Right renal pelvis (tissue), 4 donors: ENCODE measurements at places on chromosomes 7 and 10. TPM values are rescaled to one million over a fixed set of nuclear protein-coding genes. Genes with fewer than 3 reads are reported as not detected.

GPR146 gene
- 3.5 TPM for polyA plus RNA-seq

GSDME gene
- polyA plus RNA-seq = 14.6 TPM

GIMAP7 gene
- polyA plus RNA-seq = 17.9 TPM

TUBGCP2 gene
- 64.0 TPM for polyA plus RNA-seq

PNLIPRP2 gene
- not detected for polyA plus RNA-seq

TMEM184A gene
- polyA plus RNA-seq = 9.1 TPM

PLCE1 gene
- 34.6 TPM for polyA plus RNA-seq

WDFY4 gene
- polyA plus RNA-seq = 1.3 TPM

NKX2-3 gene
- polyA plus RNA-seq = not detected

UBE2D1 gene
- polyA plus RNA-seq = 35.7 TPM

KLLN gene
- 1.7 TPM for polyA plus RNA-seq

MCU gene
- polyA plus RNA-seq = 45.0 TPM

GRCh38 chr10:133239990-133240389 lies 2.3 kb downstream of the VENTX start:
- no peak for DNase-seq

- no peak for DNase-seq
These were observed 25.0 kb downstream of the IFIT3 start for GRCh38 chr10:89352802-89353201.

DNA sequence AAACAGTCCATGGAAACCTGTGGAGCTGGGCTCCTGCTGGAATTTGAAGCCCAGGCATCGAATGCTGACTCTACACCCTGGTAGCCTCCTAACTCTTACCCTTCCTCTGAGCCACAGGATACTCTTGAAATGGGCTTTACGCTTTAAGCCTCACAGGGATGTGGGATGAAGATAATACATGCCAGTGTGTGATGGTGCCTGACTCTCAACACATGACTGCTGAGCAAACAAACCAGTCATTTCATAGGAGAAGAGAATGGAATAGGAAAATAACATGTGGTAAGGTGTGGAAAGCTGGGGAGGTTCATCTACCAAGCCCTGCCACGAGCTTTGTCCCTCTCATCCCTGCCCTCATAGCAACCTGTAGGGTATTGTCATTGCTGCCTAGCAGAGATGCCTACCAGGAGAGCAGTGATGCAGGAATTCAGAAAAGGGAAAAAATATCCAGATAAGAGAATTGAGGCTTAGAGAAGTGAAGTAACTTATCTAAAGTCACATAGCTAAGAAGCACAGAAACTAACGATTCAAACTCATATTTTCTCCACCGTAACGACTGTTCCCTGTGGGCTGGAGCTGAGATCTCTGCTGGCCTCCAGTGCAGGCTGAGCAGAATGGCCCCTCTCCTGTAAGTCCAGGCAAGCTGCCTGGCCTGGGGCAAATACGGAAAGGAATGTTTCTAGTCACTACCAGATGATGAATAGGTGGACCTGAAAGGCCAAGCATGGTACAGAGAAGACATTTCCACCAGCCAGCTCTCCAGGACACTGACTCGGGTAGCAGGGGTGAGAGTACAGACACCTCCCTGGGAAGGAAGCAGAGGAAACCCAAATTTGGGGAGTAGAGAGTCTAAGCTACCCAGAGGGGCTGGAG lies 90.2 kb upstream of the DUSP5 start:
- no peak for DNase-seq

DNA sequence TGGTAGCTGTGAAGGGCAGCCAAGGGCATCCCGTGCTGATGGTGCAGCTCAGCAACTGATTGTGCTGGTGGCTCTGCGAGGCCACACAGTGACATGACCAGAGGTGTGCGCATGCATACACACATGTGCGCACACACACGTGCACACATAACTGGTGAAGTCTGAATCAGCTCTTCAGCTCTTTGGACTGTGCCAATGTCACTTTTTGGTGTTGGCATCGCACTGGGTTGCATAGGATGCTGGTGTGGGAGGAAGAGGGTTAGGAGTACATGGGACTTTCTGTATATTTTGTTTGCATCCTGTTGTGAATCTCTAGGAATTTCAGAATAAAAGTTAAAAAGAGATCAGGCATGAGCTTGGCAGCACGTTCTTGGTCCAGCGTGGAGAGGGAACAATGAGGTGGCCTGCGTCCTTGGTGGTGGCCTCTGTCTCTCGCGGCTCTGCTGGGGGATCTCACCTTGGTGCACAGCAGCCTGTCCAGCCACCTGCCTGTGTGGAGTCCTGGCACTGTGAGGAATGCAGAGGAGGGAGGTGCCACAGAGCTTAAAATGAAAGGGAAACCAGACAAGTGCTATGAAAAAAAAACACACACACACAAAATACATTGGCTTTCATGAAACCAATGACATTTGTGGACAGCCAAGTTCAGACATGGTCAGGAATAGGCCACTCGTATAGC lies 124.0 kb downstream of the TRRAP start:
- DNase-seq = no peak

DNA sequence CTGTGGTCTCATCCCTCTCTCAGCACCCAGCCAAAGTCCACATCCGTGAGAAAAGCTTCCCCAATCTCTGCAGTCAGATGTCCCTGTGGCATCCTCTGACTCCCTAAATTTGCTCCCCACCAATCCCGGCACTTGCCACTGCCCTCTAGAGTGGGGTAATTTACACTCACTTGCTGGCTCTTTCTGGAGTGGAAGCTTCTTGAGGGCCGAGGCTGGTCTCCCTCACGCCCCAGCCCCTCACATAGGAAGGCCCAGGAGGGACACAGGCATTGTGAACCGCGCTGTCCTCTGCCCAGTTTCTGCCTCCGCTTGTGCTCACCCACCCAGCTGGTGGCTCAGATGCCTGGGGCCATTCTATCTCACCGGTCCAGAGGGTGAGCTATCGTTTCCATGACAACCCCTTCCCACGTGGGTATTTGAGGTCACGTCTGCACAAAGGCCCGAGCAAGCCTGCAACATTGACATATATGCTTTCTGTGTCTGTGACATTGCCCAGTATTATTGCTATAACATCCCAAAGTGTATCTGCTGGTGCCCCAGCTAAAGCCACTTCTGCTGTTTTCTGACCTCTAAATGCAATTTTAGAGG lies 97.3 kb upstream of the CTBP2 start:
- DNase-seq = no peak

GRCh38 chr7:16993543-16993942 lies 111.8 kb upstream of the AGR3 start:
- no peak for DNase-seq

GRCh38 chr7:48094861-48095293 lies 5.8 kb downstream of the UPP1 start:
- no peak for DNase-seq

GRCh38 chr10:29533696-29534285 lies 101.0 kb downstream of the SVIL start:
- no peak for DNase-seq

DNA sequence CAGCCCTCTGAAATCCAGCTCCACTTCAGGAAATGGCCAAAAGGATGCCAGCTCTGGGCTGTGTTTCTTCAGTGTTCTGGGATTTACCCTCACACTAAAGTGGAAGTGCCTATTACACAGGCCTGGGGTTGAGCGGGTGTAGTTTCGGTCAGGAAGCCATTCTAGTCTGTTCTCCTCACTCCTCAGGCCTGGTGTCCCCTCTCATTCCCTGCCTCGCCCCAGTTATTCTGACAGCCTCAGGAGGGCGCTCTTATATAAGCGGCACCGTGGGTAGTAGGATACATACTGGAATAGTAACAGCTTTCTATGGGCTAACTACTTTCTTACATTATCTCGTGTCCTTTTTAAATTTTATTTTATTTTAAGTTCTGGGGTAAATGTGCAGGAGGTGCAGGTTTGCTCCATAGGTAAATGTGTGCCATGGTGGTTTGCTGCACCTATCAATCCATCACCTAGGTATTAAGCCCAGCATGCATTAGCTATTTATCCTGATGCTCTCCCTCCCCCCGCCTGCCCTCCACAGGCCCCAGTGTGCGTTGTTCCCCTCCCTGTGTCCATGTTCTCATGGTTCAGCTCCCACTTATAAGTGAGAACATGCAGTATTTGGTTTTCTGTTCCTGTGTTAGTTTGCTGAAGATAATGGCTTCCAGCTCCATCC lies 12.2 kb upstream of the LGI1 start:
- no peak for DNase-seq

DNA sequence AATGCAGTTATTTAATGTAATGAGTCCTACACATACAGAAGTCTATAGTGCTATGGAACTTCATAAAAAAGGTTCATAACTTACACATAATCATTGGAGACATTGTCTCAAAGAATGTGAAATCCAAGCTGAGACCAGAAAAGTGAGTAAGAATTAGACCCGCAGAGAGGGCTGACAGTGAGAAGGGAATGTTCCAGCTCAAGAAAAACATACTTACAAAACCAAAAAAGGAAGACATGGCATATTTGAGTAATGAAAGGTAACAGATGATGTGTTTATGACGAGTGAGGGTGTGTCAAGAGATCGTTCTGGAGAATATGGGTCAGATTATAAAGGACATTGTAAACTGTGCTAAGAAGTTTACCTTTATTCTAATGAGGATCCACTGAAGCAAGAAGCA lies 566.5 kb downstream of the ATRNL1 start:
- DNase-seq = no peak

DNA sequence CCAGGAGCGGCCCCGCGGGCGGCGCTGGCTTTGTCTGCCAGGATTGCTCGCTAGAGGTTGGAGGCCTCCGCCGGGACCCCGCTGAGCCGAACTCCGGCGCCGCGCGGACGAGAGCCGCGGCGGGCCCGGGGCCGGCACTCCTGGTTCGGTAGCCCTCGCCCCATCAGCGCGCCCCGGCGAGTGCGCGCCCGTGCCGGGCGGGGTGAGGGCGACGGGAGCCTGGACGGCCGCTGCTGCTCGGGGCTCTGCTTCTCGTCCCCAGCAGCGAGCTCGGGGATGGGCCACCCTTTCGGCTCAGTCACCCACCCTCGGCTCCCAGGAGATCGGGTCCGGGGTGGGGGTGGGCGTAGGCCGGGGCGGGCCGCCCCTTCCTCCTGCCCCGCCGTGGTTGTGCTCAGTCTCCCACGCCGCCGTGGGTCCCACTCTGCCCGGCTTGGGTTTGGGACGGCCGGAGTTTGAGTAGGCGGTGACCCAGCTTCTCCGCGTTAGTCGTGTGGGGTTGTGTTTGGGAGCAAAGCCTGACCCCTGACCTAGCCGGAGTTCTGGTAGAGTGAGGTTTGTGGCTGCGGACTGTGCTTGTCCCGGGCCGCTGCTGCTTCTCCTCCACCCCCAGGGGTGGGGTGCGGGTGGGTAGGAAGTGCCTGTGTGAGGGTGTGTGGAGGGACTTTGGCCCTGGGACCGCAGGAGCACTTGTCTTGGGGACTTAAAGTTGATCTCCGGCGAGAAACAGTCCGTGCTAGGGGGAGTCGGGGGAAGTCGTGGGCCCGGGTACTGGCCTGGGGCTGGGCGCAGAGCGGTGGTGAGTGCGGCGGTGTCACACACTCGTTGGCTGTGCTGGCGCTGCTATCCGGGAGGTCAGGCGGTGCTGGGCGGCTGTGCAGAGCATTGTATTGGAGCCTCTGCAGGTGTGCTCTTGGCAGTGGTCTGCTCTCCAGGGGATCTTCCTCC lies 677 bp downstream of the TSPAN14 start:
- DNase-seq = no peak

- no peak for DNase-seq
These were observed 1.1 kb upstream of the EGR2 start for GRCh38 chr10:62817121-62817765.

- DNase-seq = no peak
These were observed 1.6 kb downstream of the CDNF start for GRCh38 chr10:14836208-14836607.

GRCh38 chr7:100222445-100223132 lies 2.8 kb downstream of the PVRIG start:
- no peak for DNase-seq

DNA sequence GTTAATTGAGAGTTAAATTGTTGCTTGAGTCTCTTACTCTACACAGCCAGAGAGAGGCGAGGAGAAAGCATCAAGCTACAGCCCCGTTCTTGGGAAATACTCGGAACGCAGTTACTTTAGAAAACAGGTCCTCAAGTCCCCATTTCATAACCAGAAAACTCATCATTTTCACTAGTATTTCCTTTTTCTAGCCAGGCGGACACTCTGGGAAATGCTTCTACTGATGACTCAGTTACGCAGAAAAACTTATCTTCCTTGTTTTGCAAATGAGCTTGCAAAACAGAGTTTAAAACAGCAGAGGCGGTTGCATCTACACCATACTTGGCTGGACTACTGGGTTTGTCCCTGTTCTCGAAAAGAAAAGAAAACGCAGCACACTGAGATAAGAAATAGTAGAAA lies 111.4 kb upstream of the FGFR2 start:
- no peak for DNase-seq

DNA sequence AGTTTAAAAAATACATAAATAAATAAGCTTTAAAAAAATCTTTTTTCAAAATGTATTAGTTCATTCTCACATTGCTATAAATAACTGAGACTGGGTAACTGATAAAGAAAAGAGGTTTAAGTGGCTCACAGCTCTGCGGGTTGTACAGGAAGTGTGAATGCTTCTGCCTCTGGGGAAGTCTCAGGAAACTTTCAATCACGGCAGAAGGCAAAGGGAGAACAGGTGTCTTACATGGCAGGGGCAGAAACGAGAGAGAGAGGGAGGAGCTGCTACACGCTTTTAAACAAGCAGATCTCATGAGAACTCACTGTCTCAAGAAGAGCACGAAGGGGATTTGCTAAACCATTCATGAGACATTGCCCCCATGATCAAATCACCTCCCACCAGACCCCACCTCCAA lies 114.6 kb downstream of the DNAJC1 start:
- no peak for DNase-seq

DNA sequence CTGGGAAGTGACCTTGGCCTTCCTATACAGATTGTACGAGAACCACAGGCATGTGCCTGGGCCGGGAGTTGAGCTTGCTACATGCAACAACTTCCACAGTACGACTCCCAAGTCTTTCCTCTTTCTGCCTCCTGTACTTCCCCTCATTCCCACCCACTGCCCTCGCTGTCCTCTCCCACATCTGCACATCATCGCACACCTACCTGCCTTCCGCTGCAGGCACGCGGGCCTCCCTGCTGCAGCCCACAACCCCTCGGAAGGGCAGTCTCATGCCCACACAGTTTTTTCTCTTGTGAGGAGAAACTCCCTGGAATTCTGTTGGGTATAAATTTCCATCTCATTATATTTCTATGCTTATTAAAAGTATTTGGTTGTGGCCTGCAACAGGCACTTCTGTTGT lies 117.2 kb downstream of the ACTR3B start:
- DNase-seq = no peak

GRCh38 chr7:156234192-156234591 lies 406.4 kb upstream of the RNF32 start:
- no peak for DNase-seq

GRCh38 chr7:123023126-123023525 lies 27.6 kb upstream of the TAS2R16 start:
- DNase-seq = no peak

- DNase-seq = no peak
These were observed 4.7 kb downstream of the C10orf88 start for GRCh38 chr10:122949296-122949695.

GRCh38 chr10:129404091-129404490 lies 63.0 kb upstream of the MGMT start:
- no peak for DNase-seq

GRCh38 chr10:2618690-2619089 lies 448.7 kb upstream of the PFKP start:
- DNase-seq = no peak
